Activated CD4-positive, alpha-beta memory T cell treated with anti-CD3 and anti-CD28 coated beads, Interleukin-2, amount 10 ng/mL, durations not matched to agents 7 days and 5 days (primary cell): ENCODE measurements at places on chromosomes 1 and 21.
A peak's percentile ranks its signal among the peaks of the same experiment; 100 is the strongest.

DNA sequence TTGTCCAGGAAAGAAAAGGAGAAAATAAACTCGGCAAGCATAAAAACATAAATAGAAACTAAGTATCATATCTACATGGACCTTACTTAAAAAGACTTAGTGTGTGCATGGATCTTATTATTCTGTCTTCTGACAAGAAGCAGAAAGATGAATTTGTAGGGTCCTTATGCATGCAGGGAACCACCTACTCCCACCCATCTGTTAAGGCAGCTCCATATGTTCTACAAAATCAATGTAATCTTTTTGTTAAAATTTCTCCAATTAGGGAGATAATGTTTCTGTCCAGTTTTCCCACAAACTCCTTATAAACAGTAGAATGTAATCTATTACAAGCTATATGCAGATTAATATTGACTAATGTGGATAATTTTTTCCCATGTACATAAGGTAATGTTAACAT, 13.9 kb upstream of the PTPN14 start:
- H3K36me3 ChIP-seq = no peaks in the 10 kb centered on the region
- H3K4me1 ChIP-seq = no peaks in the 10 kb centered on the region
- no peak overlapping the region for H3K27ac ChIP-seq
- H3K4me3 ChIP-seq = no peak overlapping the region

DNA sequence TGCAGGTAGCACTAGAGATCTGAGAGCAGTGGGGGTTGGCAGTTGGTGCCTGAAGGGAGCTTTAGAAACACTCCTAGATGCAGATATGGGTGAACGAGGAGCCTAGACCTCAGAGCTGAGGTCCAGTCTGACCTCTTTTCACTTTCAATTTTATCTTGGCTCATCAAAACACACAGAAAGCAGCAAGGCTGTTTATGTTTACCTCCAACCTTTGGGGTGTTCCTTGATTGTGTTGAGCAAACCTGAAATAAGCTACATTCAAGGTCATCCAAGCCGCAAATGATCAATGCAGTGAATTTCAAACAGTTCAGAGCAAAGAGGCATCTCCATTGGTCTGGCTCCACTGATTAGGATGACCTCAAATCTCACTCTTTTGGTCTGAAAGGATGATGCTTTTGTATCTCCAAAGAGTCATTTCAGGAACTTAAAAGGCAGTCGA, 1.3 kb downstream of the LY9 start:
- H3K4me1 ChIP-seq = peaks cover 74% of the 10 kb centered on the region
- DNase-seq = no peak
- H3K27ac ChIP-seq = peak overlapping the region; percentile 96
- H3K4me3 ChIP-seq = peak overlapping the region; percentile 91

- no peaks in the 10 kb centered on the region for H3K36me3 ChIP-seq
- DNase-seq = no peak
- H3K27me3 ChIP-seq = peaks cover 26% of the 10 kb centered on the region
These were observed 120.9 kb downstream of the C1orf21 start for GRCh38 chr1:184507604-184508280.

DNA sequence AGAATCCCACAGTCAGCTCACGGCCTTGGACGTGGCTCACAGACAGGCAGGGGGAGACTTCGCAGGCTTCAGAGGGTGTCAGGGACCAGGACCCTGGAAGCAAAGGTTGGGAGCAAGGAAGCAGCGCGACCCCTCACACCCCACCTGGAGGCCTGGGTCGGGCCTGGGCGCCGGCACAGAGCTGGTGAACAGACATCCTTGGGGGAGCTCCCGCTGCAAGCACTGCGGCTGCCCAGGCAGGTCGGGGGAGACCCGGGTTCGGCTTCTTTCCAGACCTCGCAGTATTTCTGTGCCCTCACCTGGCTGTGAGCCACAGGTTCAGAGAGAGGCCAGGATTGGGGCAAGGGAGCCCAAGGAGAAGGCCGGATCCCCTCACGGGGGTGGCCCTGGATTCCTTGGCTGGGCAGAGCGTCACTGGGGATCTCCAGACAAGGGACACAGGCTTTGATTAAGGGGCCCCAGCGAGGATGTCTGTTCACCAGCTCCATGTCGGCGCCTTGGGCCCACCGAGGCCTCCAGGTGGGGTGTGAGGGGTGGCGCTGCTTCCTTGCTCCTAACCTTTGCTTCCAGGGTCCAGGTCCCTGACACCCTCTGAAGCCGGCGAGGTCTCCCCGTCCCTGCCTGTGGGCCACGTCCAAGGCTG, 37.9 kb upstream of the TSPEAR start:
- H3K27me3 ChIP-seq = peaks cover 7% of the 10 kb centered on the region
- no peaks in the 10 kb centered on the region for H3K36me3 ChIP-seq
- no peaks in the 10 kb centered on the region for H3K4me1 ChIP-seq

DNA sequence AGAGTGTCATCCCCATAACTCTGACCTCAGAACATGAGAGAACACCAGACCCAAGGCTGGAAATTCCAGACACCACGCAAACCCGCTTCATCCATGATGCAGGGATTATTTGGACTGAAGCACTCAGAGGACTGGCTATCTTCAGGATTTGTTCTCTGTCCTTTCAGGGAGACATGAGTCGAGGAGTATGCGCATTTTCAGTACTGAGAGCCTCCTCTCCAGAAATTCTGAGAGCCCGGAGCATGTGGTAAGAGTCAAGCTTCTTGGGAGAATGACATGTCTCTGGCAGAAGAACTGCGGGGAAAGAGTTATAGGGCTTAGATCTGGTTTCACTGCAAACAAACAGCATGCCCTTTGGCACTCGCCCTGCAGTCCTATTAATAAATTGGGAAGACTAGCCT, 6.9 kb downstream of the LAX1 start:
- no peak for DNase-seq
- no peaks in the 10 kb centered on the region for H3K27me3 ChIP-seq
- H3K4me3 ChIP-seq = no peak overlapping the region
- no peak overlapping the region for H3K27ac ChIP-seq
- H3K36me3 ChIP-seq = peaks cover 63% of the 10 kb centered on the region
- H3K4me1 ChIP-seq = peaks cover 29% of the 10 kb centered on the region

DNA sequence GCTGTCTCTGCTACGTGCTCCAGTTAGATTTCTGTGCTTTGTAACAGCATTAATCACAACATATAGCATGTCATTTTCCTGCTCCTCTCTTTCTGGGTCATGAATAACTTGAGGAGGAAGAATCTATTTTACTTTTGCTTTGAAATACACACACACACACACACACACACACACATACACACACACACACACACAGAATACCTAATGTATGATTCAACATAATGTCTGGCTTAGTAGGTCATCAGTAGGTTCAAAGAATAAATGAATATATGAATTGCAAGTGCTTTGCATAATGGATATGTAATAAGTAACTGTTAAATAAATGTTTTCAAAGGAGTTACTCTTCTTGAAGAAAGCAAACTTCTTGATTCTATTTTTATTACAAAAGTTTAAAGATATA, 249.0 kb downstream of the PDE4B start:
- H3K36me3 ChIP-seq = no peaks in the 10 kb centered on the region
- DNase-seq = no peak
- no peak overlapping the region for H3K4me3 ChIP-seq
- peaks cover 17% of the 10 kb centered on the region for H3K27me3 ChIP-seq
- H3K27ac ChIP-seq = no peak overlapping the region

GRCh38 chr1:200681231-200681630, 11.5 kb upstream of the DDX59 start:
- no peak for DNase-seq
- no peak overlapping the region for H3K4me3 ChIP-seq
- no peaks in the 10 kb centered on the region for H3K4me1 ChIP-seq
- no peaks in the 10 kb centered on the region for H3K36me3 ChIP-seq
- no peaks in the 10 kb centered on the region for H3K27me3 ChIP-seq

DNA sequence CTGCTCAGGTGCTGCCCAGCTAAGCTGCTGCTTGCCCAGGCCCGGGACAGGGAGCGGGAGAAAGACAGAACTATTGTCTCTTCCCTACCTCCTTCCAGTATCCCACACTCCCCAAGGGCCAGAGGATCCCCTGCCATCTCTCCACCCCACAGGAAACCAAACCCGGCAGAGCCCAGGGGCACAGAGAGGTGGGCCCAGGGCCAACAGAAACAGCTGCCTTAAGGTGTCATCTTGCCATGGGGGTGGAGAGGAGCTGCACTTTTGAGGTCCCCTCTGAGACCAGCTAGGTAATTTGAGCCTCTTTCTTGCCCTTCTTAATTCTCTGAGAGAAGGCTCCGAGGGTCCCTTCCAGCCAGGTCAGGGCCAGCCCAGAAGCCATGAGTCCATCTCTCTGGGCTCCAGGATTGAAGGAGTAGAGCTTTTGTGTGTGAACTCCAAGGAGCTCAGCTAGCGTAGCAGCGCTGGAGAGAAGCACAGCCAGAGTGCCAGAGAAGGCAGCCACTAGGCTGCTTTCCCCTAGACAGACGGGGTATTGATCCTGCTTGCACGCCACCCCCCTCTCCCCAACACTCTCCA, 9.7 kb upstream of the GPR61 start:
- no peak overlapping the region for H3K4me3 ChIP-seq
- no peak overlapping the region for H3K27ac ChIP-seq
- peaks cover 22% of the 10 kb centered on the region for H3K4me1 ChIP-seq
- no peaks in the 10 kb centered on the region for H3K36me3 ChIP-seq
- peaks cover 10% of the 10 kb centered on the region for H3K27me3 ChIP-seq

DNA sequence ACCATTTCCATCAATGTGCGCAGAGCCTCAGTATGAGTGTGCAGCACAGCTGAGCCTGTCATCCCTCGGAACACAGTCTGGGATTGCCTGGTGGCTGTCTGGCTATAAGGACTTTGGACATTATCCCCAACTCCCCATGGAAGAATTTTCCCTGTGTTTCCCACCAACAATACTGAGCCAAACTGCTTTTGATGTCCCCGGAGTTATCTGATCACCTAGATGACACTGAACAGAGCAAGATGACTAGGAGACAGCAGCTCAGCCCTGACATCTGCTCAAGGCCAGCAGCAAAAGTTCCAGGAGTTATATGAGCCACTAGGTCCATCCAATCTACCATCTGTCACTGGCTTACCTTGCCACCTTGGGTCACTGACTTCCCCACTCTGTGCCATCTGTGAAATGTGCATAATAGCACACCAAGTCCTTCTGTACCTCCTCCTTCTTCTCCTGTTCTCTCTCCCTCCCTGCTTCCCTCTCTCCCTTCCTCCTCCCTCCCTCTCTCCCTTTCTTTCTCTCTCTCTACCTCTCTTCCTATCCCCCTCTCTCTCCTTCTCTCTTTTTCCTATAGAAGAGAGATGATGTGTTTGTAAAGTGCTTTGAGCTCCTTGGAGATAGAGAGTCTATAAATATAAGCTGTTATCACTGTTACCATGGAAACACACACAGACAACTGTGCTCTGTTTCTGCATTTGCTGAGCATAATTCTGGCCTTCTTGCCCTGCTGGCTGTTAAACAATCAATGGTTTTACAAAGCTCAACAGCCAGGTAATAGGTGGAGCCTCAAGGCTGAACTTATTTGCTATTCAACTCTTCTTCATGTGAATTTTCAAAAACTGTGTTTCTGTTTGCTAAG, 19.7 kb upstream of the ATP1B1 start:
- no peaks in the 10 kb centered on the region for H3K27me3 ChIP-seq
- H3K27ac ChIP-seq = no peak overlapping the region
- no peaks in the 10 kb centered on the region for H3K36me3 ChIP-seq
- peaks cover 4% of the 10 kb centered on the region for H3K4me1 ChIP-seq

DNA sequence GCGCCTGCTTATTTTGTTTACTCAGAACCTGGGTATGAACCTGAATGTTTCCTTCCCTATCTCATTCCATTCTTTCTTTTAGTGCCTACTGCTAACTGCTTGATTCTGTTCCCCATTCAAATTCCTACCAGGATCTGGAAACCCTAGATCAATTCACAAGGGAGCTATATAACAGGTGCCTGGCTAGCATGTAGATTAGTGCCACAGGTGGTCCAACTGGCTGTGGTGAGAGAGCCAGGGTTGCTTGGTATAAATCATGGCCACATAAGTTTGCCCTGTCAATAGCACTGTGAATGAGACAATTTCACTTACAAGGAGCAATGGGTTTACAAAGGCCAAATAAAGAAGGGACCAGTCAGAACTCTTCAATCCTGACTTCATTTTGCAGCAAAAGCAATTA, 6.6 kb upstream of the PRPF38B start:
- H3K4me3 ChIP-seq = no peak overlapping the region
- H3K27ac ChIP-seq = no peak overlapping the region
- H3K36me3 ChIP-seq = no peaks in the 10 kb centered on the region

GRCh38 chr1:39900662-39901463, 854 bp downstream of the MYCL start:
- H3K36me3 ChIP-seq = no peaks in the 10 kb centered on the region
- peaks cover 69% of the 10 kb centered on the region for H3K27me3 ChIP-seq
- H3K4me3 ChIP-seq = peak overlapping the region; percentile 54
- peaks cover 5% of the 10 kb centered on the region for H3K4me1 ChIP-seq
- H3K27ac ChIP-seq = no peak overlapping the region
